Colonic mucosa (tissue), 4 donors: ENCODE measurements at places on chromosomes 2 and 18. TPM values are rescaled to one million over a fixed set of nuclear protein-coding genes. Genes with fewer than 3 reads are reported as not detected.

Gene ABI2
- total RNA-seq, result 23.8 TPM

Gene SLC30A3
- total RNA-seq, result not detected

Gene RGPD4
- total RNA-seq, result 0.24 TPM

DNA sequence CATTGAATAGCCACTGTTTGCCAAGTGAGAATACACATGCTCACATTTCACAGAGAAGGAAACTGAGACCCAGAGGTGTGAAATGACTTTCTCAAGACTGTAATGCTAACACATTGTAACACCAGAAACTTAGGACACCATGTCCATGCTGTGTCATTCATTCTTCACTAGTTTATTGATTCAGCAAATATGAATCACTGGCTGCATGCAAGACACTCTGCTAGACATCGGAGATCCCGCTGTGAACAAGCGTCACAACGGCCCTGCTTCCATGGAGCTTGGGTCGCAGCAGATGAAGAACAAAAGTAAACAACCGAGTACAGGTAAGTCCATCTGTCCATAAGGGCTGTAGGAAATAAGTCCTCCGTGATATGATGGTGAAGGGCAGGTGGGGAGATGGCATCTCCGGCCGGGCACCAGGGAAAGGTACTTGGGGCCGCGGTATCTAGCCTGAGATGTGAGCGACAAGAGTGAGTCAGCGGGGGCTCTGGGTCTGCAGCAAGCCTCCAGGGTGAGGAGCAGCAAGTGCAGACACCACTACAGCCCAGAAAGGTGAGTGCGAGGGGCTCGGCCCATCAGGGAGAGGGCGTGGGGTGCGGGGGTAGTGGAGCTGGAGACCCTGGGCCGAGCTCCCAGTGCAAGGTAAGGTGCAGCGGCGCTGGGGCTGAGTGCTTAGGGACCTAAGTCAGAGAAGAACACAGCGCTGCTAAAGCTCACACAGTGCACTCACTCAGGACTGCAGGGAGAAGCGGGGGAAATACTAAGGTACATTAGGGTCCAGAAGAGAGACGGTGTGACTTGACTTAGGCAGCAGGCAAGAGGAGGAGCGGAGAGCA, 391.2 kb downstream of the FBXO15 start:
- H3K4me1 ChIP-seq, result no peaks in the 10 kb centered on the region
- no peak for DNase-seq
- H3K36me3 ChIP-seq, result no peaks in the 10 kb centered on the region
- H3K4me3 ChIP-seq, result no peak overlapping the region

DNA sequence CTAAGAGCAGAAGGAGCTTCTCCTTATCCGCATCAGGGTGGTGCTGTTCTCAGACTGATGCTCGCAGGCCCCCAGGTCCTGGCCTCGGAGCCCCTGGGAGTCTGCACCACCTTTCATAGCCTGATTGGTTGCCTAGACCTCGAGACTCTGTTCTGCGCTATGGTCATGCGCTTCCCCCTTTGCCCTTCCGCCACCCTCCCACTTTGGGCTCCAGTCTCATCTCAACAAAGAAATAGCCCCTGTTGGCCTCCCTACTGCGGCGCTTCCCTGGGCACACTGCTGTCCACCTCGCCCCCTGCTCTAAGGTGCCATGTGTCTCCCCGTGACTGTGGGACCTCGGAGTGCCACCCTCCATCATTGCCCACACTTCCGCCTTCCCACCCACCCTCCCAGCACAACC, 102.9 kb upstream of the TWIST2 start:
- H3K36me3 ChIP-seq, result no peaks in the 10 kb centered on the region
- no peak overlapping the region for H3K4me3 ChIP-seq
- no peak for DNase-seq
- H3K27ac ChIP-seq, result no peak overlapping the region

GRCh38 chr2:133956434-133956935, 297.4 kb upstream of the MGAT5 start:
- no peak for DNase-seq
- H3K27ac ChIP-seq, result no peak overlapping the region
- no peaks in the 10 kb centered on the region for H3K36me3 ChIP-seq
- H3K4me1 ChIP-seq, result no peaks in the 10 kb centered on the region
